Activated CD4-positive, alpha-beta T cell treated with anti-CD3 and anti-CD28 coated beads, Interleukin-2, amount 10 ng/mL, durations not matched to agents 7 days and 5 days (primary cell): ENCODE measurements at places on chromosomes 1 and 21. TPM values are rescaled to one million over a fixed set of nuclear protein-coding genes. Genes with fewer than 3 reads are reported as not detected.

The ADAMTS5 gene
- not detected for total RNA-seq

The MYCL gene
- not detected for total RNA-seq

The FCGR3B gene
- total RNA-seq, result not detected

The BMP8B gene
- 0.12 TPM for total RNA-seq

The BCAR3 gene
- 0.67 TPM for total RNA-seq

The BCL2L15 gene
- 1.1 TPM for total RNA-seq

The MORN1 gene
- 8.1 TPM for total RNA-seq

The MAB21L3 gene
- total RNA-seq, result not detected

The TFF3 gene
- total RNA-seq, result not detected

The NBPF4 gene
- 0.10 TPM for total RNA-seq

The RAVER2 gene
- total RNA-seq, result 1.7 TPM

The TCHHL1 gene
- not detected for total RNA-seq

The FCRLA gene
- not detected for total RNA-seq

The SLC1A7 gene
- not detected for total RNA-seq

The ATP1A2 gene
- not detected for total RNA-seq

The WNT3A gene
- total RNA-seq, result not detected

The CELA2A gene
- total RNA-seq, result not detected

The AK5 gene
- total RNA-seq, result 5.6 TPM

The TNFRSF4 gene
- total RNA-seq, result 44.1 TPM

The PDPN gene
- total RNA-seq, result not detected

The LRRC3 gene
- total RNA-seq, result 5.0 TPM

The BOLA1 gene
- 20.3 TPM for total RNA-seq
